ENCODE measurements at places on chromosomes 11 and 22.

- DNase-seq: no peak
These were observed 1151.2 kb upstream of the CCDC90B start for GRCh38 chr11:84437071-84437980.

DNA sequence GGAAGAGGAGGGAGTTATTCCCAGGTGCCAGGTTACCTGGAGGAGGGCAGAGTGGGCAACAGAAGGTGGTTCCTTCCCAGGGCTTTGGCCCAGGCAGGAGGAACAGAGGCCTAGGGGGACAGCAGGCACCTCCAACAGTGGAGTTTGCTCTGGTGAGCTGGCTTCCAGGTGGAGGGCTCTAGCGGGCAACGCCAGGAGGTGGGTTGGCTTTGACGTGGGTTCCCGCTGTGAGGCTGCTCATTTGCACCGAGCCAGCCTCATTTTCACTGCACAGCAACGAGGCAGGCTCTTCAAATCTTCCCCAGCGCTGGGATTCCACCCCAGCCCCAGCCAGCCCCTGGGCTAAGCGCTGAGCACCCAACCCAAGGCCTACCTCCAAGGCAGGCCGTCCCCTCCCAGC lies 8.1 kb downstream of the IGSF9B start:
- no peak for DNase-seq

DNA sequence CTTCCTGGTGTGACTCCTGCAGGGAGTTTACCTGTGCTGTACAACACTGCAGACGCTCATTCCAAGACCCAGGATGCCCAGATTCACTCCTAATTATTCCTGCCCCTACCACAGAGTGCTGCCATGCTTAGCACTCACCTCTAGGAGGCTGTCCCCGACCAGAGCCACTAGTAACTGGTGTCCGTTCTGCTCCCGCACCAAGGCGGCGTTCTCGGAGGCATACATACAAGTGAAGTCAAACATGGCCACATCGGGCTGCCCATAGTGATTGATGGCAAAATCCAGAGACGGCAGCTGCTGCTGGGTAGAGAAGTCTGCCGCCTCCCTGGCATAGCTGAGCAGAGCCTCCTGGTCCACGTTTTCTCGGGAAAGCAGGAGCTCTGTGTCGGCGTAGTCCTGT lies 122.3 kb upstream of the BID start:
- no peak for DNase-seq

DNA sequence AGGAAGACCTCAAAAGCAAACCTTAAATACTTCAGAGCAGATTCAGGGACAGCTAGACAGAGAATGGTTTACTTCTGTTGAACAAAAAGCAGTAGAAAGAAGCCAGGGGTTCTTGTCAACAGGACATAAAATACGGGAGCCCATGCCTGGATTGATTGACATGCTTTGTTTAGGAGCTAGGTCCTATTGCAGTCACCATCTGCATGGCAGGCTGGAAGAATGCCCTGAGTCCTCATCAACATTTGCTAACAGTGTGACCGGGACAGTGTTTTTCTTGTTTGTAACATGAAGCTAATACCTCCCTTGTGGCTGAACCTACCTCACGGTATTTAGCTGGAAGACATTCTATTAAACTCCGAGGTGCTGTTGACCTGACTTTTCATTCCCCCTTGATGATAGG lies 225.4 kb downstream of the NTM start:
- no peak for DNase-seq

DNA sequence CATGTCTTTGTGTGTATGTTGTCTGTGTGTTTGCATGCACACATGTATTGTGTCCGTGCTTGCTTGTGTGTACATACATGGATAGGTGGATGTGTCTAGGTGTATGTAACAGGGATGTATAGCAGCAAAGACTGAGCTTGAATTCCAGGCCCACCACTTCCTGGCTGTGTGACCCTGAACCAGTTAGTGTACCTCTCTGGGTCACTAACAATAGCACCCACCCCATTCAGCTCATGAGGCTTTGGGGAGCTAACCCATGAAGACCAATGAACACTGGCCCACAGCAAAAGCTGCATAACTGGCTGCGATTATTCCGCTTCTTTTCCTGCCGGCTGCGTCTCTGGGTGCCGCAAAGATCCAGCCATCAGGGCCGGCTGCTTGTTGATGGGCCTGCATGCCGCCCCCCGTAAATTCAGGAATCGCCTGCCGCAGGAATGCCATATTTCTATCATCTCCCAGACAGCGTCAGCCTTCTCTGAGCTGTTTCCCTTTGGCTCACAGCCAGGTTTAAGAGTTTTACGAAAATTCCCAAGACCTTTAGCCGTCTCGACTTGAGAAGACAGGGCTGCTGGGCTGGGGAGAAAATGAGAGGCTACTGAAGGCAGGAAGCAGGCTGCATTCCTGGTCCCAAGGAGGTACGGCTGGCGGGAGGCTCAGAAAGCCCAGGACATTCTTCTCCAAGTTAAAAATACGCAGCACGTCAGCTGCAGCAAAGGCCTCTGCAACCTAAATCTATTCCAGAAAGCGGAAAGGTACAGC lies 224.6 kb downstream of the MN1 start:
- no peak for DNase-seq

DNA sequence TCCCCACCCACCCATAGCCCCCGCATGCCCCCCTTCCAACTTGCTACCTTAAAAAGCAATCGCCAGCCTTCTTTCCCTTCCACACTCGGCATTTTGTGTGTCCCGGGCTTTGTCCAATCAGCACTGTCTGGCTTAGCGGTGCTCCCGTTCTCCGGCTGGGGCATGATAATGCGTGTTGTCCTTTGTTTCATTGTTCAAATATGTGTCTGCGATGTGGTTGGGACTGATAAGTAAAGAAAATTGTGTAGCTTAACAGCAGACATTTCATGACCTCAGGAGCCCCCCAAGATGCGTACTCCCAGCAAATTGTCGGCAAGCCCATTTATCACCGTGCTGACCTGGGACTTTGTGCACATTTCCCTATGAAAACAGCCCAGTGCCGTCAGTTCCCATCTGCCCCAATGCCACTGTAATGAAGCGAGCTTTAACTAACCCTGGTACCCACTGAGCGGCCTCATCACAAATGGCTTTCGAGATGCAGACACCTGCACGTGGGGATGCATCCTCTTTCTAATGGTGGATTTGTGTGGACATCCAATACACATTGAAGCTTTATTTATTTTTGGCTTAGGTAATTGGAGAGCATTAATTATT lies 167.0 kb upstream of the E2F8 start:
- no peak for DNase-seq

DNA sequence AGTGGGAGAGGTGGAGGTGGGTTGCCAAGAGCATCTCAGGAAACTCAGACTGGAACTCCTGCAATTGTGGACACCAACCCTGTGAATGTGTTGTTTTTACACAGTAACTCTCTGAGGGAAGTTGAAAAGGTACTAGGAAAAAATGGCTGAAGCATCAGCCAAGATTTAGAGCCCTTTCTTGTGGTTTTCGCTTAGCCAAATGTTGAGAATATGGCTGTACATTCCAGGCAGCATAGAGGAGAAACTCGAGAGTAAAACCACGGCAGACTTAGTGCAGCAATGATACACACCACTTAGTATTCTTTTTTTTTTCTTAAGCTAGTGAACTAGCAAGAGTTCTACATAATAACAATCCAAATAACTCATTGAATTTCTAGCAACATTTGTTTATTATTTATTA lies 309.7 kb upstream of the MTNR1B start:
- DNase-seq: no peak

GRCh38 chr11:35017528-35018342 lies 101.3 kb downstream of the PDHX start:
- DNase-seq: no peak

- DNase-seq: no peak
These were observed 14.0 kb downstream of the C11orf42 start for GRCh38 chr11:6219359-6219758.

- DNase-seq: no peak
These were observed 1013.0 kb downstream of the OPCML start for GRCh38 chr11:132519241-132519815.

DNA sequence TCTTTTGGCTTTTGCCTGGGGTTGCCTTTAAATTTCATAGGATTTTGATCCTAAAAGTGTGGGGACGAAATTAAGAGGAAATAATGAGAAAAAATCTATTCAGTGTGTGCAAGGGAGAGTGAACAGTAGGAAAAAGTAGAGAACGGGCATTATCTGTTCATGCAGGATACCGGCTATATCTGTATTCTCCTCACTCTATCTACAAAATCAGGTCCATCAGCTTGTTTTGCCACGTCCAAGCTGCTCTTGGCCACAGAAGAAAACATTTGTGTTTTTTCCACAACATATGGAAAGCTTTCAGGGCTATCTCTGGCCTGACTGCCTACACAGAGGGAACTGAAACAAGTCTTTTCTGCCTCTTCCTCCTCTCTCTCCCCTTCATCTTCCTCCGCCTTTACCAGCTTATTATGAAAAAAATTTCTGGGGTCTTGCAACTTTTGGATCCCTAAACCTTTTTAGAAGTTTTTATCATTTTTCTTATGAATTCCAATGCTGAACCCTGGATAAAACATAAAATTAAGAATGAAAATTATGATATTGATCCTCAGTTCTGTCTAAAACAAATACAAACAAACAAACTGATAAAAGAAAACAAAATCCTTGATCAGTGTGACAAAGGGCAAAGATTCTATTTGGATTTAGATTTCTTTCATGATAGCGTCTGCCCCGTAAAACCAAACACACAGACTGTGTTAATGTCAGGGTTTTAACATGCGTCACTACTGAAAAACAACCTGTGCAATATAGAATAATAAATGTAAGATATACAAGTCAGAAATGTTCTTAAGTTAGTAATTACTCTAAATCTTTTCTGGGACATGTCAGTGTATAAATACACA lies 219.7 kb downstream of the CNTN5 start:
- no peak for DNase-seq

GRCh38 chr22:43129426-43130425 lies 13.5 kb downstream of the MCAT start:
- no peak for DNase-seq

- no peak for DNase-seq
These were observed 36.4 kb upstream of the PTPRJ start for GRCh38 chr11:47943721-47944586.

DNA sequence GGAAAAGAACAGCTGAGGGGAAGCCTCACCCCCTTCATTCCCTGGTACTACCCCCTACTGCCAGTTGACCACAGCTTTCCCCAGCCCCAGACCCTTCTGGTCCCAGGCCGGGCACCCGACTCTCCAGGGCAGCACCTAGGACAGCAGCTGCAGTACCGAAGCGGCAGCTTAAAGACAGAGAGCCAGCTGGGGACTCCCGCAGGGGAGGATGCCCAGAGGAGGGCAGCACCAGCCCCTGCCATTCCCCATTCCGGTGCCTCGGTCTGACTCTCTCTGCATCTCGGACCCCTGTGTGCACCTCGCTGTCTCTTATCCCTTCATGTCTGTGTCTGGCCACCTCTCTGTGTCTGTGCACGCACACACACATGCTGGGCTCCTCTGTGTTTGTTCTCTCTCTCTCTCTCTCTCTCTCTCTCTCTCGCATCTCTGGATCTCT lies 9.4 kb downstream of the IGSF9B start:
- DNase-seq: no peak

DNA sequence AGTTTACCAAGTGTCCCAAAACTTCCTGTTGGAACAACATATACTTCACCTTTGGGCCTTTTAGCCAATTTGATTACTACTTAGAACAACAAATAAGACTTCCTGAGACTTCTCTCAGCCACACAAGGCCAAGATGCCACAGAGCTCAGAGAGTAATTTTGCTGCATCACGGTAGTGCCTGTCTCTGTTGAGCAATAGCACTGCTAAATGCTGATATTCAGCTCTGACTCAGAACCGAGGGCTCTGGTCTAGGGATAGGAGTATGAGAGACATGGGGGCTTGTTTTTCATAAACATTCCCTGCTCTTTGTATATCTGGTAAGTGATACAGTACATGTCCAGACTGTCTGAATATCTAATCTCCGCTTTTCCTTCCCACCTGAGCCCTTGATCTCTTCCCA lies 260.4 kb upstream of the ARHGAP20 start:
- DNase-seq: no peak

DNA sequence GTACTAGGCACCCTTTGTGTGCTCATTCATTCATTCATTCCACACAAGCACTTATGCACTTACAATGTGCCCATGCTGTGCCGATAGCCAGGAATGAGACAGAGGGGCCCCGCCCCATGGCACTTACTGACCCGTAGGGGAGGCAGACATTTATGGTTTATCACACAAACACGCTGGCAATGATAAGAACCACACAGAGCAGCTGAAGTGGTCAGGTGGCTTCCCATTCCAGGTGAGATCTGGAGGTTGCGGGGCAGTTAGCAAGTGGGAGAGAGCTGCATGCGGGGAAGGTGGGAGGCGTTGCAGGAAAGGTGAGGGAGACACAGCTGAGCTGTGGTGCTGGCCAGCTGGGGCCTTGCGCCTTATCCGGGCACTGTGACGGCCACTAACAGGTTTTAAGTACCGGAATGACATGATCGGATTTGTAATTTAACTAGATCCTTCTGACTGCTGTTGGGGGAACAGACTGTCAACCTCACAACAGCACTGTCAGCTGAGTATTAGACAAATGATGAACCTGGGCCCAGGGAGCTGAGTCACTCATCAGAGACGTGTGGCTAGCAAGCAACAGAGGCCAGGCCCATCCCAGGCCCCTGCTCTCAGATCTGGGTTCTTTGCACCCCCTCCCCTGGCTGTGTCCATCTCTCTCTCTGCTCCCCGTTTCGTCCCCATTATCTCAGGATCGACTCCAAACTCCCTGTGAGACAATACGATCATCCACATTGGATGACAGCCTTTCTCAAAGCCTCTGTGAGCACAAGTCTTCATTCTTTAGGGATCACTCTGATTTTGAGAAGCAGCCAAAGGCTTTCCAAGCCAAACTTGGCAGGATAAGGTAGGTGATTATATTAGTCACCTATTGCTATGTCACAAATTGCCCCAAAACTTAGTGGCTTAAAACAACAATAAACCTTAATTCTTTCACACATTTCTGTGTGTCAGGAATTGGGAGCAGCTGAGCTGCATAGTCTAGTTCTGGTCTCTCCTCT lies 28.4 kb downstream of the RASD2 start:
- DNase-seq: no peak

- DNase-seq: no peak
These were observed 28.5 kb downstream of the MAML2 start for GRCh38 chr11:96314326-96315020.

GRCh38 chr11:36361901-36362391 lies 65.9 kb downstream of the PRR5L start:
- no peak for DNase-seq

DNA sequence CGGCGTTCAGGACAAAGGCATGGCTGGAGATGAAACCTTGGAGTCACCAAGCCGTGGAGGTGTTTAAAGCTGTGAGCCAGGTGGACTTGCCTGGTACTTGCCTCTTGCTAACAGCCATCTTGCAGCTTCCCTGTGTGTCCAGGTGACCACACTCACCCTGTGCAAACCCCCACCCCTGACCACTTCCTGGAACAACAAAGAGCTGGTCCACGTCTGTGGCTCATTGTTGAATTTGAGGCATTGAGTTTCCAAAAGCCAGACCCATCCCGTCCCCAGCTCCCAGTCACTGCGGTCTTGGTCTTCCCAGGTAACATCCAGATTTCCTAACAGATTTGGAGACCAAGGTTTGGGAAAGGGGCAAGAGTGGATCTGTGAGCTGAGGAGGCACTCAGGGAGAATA lies 18.5 kb downstream of the DHCR7 start:
- no peak for DNase-seq
